ENCODE measurements at places on chromosomes 1 and 21.
A peak's percentile ranks its signal among the peaks of the same experiment; 100 is the strongest.

DNA sequence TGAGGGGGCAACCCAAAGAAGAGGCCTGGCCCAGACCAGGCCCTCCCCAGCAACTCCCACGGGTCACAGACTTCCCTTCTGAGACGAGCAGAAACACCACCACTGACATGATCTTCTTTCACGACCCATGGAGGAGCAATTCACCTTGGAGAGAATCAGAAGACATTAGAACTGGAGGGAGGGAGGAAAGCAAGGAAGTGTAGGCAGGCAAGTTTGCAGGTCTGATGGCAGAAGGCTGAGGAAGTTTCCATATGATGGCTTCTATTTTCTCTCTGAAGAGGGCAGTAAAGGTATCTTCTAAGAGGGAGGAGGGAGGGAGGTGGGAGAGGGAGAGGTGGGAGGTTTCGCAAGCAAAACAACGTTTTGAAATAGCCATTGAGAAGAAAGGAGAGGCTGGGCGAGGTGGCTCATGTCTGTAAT is 1.4 kb upstream of the UBXN10 start:
- DNase-seq, result no peak

GRCh38 chr1:199747984-199748383 is 279.5 kb upstream of the NR5A2 start:
- DNase-seq, result no peak

DNA sequence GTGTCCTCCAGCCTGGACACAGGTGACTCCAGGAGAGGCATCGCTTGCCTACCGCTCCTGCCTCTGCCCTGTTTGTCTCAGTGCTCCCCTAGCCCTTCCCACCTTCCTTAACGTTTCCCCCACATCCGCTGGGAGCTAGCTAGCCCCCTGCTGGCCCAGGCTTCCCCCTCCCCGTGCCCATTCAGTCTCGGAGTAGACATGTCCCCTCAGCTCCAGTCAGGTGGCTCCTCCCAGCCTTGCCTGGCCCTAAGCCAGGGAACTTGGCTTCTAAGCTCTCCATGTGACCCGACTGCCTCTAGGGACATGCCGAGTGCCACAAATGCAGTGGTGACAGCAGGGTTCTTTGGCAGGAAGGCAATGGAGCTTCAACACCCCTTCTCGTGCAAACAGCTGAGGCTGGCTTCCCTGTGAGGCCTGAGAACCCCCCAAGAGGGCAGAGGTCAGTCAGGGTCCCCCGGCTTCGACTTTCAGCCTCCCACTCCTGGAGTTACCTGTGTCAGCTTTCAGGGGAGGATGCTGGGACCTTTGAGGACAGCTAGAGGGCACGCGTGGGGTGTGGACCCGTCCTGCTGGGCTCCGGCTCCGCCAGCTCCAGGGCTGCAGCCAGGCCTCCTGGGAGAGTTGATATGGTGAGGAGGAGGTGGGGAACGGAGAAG is 16.2 kb downstream of the DRAXIN start:
- DNase-seq, result peak; percentile 93

- no peak for DNase-seq
These were observed 216.2 kb downstream of the PLPP3 start for GRCh38 chr1:56363007-56363770.

GRCh38 chr1:7783178-7783711 is 846 bp upstream of the PER3 start:
- DNase-seq, result peak; percentile 75

DNA sequence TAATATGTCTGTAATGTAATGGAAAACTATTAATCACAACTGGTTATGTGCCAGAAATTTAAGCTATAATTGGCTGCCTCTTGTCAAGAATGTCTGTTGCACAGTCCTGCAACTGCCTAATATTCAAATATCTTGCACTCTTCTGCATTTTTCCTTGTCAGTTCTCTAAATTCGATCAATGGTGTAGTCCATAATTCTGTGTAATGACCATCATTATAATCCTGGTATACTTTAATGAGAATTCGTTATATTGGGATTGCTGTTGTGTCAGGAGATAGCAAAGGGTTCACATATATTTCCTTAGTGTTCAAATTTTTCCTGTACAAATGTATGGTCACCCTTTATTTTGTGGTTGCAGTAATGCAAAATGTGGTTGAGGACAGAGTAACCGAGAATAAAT is 4.8 kb downstream of the NTNG1 start:
- DNase-seq, result no peak

GRCh38 chr1:15684468-15685291 is 560 bp downstream of the PLEKHM2 start:
- no peak for DNase-seq

DNA sequence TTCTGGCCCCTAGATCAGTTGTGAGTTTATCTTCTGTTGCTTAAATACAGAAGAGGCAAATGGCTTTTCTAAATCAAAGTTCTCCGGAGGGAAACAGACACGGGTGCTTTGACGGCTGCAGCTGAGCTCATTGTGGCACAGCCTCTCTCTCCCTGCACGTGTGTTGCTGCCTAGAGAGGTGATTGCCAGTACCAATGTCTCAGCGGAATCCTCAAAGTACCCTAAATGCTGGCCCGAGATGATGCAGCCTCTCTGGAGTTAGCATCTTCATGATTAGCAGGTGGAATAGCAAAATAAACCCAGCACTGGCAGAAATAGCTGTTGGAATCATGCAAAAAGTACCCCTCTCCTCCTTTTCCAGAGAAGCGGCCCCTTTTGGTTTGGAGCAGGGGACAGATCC is 192.2 kb downstream of the PRDM2 start:
- no peak for DNase-seq

DNA sequence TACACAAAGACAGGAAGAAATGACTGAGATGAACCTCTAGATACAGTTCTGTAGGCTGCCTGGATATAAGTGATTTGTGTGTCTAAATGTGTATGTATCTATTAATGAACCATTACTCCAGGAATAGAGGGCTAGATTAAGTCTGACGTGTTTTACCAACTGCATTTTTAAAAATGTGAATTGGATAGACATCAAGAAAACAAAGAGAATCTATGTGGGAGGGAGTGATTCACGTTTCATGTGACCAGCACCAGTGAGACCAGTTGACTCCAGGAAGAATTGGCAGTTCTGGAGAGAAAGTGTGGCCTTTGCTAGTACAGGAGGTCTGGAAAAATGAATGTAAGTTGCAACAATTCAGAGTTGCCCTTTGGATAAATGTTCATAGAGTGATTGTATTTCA is 53.4 kb upstream of the RGS21 start:
- DNase-seq, result no peak

DNA sequence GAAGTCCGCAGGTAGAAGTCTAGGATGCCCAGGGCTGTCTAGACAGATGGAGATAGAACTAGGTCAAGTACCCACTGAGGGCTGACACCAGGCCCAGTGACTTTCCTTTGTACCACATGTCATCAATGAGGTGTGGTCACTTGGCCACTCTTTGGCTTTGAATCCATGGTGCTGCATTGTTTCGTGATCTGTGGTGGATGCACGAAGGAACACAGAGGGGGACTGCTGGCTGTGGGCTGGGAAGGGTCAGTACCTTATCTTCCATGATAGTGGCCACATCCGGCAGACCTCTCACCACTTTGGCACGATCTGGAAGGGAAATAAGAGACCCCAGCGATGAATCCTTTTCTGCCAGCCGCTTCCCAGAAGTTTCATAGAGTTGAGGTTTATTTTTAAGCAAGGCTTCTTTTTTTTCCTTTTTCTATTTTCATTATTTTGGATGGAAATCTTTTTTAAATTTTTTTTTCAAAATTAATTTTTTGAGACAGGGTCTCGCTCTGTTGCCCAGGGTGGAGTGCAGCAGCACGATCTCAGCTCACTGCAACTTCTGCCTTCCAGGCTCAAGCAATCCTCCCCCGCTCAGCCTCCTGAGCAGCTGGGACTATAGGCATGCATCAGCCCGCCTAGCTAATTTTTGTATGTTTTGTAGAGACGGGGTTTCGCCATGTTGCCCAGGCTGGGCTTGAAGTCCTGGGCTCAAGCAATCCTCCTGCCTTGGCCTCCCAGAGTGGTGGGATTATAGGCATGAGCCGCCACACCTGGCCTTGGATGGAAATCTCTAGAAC is 53.1 kb downstream of the MYOM3 start:
- DNase-seq, result no peak

DNA sequence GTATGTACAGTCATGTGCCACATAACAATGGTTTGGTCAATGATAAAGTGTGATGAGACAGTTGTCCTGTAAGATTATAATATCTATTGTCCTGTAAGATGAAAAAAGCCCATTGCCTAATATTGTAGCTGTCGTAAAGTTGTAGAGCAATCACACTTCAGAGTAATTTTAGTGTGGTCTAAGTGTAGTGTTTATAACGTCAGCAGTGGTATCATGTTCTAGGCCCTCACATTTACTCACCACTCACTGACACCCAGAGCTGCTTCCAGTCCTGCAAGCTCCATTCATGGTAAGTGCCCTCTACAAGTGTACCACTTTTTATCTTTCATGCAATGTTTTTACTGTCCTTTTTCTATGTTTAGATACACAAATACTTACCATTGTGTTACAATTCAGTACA is 259.9 kb upstream of the RAB4A start:
- no peak for DNase-seq

- no peak for DNase-seq
These were observed 175.5 kb upstream of the NCAM2 start for GRCh38 chr21:20822666-20823065.

DNA sequence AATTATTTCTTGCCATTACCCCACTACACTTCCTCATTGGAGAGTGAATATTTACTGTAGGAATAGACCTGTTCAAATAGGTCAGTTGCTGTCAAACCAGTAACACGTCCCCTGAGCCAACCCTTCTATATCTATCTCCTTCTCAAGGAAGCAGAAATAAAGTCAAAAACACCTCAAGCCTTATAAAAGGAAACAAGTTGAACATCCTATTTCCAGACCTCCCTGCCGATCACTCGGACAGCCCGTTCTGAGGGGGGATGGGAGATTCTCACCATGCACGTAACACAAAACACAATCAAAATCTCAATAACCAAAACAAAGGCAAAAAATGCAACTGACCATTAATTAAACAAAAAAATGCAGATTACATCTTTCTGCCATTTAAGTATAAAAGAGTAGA is 121.5 kb upstream of the KRTAP19-8 start:
- DNase-seq, result no peak

DNA sequence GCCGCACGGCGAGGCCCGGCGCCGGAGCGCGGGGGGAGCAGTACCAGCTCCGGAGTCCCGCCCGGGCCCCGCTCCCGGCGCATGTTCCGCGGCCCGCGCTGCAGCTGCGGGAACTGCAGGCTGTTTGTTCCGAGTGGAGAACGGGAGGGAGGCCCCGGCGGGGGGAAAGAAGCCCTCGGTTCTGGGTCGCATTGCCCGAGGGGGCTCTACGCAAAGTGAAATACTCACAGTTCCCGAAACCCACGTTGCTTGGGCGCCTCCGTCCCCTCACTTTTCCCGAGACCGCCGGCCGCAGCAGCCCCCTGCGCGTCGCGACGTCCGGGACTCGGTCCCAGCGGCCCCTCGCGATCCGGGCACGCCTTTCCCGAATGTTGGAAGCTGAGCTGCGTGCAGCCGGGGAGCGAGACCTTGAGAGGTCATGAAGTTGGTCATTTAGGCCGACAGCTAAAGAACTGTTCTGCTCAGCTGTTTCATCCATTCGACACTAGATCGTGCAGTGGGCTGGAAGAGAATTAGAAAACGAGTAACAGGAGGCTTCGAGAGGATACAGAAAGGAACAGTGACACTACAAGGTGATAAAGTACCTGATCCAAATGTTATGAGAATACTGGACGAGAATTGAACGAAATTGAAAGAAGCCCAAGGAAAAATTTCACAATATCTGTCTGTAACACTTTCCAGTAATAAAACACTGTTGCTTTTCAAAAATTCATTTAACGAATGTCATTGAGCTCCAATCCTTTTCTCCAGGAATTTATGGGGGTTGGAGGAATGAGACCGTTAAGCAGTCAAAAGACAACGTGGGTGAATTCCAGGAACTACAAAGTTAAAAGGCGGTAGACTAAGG is 657 bp upstream of the LIN9 start:
- no peak for DNase-seq

DNA sequence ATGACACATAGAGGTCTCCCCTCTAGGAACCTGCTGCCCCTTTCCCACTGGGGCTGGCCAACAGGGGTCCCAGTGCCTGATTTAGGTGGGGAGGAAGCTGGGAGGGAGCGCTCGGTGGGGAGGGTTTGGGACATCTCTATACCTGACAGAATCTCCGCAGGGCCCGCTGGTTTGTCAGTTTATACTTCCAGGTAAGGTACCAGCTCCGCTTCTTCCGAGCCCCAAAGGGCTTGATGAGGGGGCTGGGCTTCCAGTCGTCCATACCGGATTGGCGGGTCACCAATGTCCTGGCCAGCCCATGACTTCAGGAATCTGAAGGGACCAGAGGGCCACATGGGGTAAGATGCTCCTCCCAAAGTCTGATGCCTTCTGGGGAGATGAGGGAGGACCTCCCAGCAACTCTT is 672 bp downstream of the POMGNT1 start:
- no peak for DNase-seq

GRCh38 chr1:103948526-103948925 is 198.8 kb downstream of the AMY1C start:
- DNase-seq, result no peak

DNA sequence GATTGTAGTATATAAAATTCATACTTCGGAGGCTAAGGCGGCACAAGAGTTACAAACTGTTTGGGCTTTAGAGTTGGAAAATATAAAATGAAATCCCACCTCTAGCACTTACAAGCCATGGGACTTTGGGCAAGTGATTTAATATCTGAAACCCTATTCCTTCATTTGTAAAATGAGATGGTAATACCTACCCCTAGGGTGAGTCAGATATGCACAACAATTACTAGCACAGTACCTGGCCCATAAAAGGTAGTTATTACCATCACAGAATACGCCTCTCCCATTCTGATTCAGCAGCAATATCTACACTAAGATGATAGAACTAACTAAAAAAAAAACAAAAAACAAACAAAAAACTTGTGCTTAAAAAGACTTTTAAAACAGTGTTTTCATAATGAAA is 3.5 kb downstream of the KLHL12 start:
- DNase-seq, result no peak

- DNase-seq, result no peak
These were observed 40.2 kb downstream of the WNT9A start for GRCh38 chr1:227907439-227908015.

GRCh38 chr1:116704278-116704677 is 36.7 kb upstream of the IGSF3 start:
- no peak for DNase-seq

DNA sequence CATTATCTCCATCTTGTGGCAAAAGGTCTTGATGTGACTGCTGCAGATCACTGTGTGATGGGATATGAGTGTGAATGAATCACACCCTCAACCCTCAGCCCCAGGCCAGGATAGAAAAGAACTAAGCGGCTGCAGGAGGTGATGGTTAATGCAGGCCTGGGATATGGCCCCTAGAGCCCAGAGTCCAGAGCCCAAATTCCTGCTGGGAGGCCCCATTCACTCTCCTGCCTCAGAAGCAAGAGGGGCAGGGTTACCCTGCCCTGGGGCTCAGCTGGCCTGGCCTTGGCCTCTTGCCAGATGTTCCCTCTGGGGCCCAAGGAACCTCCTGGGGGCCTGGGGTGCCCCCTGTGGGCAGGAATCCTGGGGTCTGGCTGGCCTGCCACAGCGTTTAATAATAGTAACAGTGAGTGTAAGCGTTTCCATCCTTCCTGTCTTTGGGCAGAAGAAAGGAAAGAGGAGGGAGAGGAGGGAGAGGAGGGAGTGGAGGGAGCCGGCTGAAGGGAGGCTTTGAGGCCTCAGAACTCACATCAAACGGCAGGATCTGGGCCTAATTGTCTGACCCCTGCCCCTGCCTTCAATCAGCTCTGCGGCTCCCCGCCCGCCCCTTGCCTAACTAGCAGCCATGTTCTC is 26.2 kb downstream of the DMAP1 start:
- no peak for DNase-seq
